ENCODE measurements at places on chromosomes 13 and 19.
A peak's percentile ranks its signal among the peaks of the same experiment; 100 is the strongest.

- DNase-seq: no peak
These were observed 101.5 kb downstream of the CCNA1 start for GRCh38 chr13:36533806-36534205.

DNA sequence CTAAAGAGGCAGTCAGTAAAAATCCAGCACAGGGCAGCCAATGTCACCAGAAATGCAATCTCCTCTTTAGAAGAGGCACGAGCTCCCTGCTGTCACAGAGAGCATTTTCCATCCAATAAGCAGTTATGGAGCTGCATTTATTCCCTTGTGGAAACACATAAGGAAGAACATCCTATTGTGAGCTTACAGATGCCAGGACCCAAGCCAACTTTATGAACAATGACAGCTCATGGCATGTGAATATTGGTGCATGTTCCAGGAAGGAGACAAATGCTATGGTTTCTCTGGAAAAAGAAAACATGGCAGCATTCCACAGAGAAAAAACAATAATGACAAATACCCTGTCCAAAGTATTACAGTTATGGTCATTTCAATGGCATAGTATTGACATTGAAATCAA lies 955.6 kb downstream of the UQCRFS1 start:
- no peak for DNase-seq

DNA sequence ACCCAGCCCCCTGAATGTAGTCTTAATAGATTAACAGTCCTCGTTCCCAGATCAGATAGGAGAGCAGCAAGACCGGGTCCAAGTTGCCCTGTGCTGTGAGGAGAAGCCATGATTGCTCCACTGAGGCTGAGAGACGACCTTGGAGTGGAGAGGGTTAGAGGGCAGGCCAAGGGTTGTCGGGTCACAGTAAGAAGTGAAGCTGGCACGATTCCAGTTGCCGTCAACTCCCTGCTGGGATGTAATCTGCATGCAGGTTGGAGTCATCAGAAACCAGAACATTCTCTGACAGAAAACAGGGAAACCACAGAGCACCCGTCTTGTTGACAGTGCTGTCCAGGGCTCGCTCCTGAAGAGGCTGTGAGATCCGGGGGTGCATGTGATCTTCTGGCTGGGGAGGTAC lies 19.0 kb upstream of the ATP11A start:
- DNase-seq: no peak

DNA sequence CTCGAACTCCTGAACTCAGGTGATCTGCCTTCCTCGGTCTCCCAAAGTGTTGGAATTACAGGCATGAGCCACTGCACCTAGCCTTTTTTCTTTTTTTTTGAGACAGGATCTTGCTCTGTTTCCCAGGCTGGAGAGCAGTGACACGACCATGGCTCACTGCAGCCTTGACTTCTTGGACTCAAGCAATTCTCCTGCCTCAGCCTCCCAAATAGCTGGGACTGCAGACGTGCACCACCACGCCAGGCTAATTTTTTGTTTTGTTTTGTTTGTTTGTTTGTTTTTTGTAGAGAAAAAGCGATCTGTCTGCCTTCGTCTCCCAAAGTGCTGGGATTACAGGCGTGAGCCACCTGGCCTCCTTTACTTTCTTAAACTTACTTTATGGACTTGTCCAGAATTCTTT lies 6.5 kb upstream of the SIN3B start:
- no peak for DNase-seq

GRCh38 chr19:4732680-4733114 lies 9.1 kb upstream of the DPP9 start:
- DNase-seq: peak; percentile 56

DNA sequence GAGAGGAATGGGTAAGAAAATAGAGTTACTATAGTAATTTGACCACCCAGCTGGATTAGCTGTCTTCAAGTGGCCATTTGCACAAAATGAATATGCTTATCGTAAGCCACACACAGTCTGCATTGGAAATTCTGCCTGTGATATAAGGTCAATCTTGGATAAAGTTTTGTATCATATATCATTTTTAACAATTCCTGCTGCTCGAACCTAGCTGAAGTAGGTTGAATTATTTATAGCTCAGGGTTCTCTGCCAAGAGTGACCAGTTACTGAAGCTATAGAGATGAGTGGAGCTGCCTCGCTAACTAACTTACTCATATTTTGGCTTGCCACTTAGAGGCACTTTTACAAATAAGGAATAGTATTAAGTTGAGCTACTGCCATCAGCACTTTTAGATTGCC lies 220.9 kb downstream of the RGCC start:
- DNase-seq: no peak

DNA sequence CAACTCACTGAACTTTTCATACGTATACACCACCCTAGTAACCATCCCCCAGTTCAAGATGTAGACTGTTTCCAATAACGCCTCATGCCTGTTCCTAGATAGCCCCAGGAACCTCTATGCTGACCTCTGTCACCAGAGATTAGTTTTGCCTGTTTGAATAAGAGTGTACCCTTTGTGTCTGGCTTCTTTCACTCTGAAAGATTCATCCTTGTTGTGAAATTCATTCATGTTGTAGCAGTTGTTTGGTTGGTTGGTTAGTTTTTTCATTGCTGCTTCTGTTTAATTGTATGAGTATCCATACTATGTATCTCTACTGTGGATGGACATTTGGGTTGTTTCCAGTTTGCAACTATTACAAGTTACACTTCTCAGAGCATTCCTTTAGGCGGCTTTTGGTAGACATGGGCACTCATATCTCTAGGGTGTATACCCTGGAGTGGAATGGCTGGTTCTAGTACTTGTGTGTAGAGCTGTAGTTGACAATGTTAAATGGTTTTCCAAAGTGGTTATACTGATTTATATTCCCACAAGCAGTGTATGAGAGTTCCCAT lies 1.6 kb downstream of the RNASEH2B start:
- DNase-seq: no peak

DNA sequence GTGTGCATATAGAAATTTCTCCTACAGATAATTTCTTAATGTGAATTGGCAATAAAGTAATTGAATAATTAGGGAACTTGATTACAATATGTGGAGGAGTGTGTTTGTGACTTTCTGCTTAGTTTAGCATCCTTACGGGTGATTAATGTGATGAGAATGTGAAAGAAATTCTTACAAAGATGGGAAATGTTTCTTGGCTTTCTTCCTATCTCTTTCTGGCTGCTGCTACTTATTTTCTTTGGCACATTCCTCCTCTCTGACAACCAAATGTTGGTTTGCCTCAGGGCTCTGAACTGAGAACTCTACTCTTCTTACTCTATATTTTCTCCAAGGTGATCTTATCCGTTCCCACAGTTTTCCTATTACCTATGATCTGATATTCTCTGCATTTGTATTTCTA lies 300.1 kb downstream of the TBC1D4 start:
- DNase-seq: peak; percentile 87

DNA sequence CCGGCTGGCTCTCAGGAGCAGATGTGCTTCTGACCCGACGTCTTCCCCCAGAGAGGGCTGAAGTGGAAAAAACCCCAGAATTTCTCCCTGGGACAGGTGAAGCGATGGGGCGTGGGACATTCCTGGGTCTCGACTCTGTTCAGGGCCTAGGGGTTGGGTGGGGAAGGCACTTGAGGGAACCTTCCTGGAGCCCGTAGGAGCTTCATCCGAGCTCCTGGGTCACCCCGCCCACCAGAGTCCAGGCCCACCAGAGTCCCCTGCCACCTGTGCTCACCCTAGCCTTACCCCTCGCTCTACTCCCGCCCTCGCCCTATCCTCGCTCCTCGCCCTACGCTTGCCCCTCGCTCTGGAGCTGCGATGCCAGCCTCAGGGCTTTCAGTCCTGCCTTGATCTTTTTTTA lies 23.2 kb downstream of the EPN1 start:
- no peak for DNase-seq

- no peak for DNase-seq
These were observed 10.7 kb downstream of the ZNF846 start for GRCh38 chr19:9757544-9758501.

GRCh38 chr13:44294876-44295275 lies 78.7 kb upstream of the SERP2 start:
- DNase-seq: no peak

GRCh38 chr13:20128459-20128931 lies 32.4 kb downstream of the GJA3 start:
- no peak for DNase-seq

GRCh38 chr13:101283782-101284181 lies 132.5 kb downstream of the NALCN start:
- no peak for DNase-seq

- DNase-seq: no peak
These were observed 521.2 kb upstream of the NBEA start for GRCh38 chr13:34420702-34421346.
